Neuronal stem cell (in vitro differentiated cells): ENCODE measurements at places on chromosomes 5 and 9.

DNA sequence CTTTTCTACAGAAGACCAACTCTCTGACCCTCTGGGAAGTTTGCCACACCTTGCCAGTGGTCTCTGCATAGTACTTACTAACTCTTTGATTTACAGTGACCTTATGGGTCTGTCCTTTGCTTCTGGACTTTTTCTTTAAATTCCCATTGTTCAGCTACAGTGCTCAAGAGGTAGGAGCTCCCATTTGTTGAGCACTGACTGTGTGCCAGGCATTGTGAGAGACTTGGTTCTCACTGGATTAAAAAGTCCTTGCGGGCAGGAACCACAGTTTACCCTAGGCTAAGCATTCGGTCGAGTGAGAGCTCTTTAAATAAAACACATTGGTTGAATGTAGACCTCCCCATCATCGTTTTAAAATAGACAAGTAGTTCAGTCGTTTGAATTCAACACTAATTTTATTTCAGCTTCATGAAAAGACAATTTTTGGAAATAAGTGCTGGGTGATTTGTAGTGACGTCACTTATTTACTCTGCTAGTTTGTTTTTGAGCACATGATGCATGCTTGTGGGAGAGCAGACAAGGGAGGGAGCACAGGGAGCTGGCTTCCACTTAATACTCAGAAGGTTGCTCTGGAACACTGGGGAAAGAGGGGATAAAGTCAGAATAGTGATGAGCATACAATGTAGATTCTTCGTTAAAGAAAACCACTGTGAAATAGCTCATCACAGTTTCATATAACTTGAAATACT, 27.1 kb downstream of the RASGRF2 start:
- no peak for DNase-seq
- H3K4me3 ChIP-seq: no peak overlapping the region
- H3K4me1 ChIP-seq: peaks cover 2% of the 10 kb centered on the region
- no peak overlapping the region for H3K27ac ChIP-seq

DNA sequence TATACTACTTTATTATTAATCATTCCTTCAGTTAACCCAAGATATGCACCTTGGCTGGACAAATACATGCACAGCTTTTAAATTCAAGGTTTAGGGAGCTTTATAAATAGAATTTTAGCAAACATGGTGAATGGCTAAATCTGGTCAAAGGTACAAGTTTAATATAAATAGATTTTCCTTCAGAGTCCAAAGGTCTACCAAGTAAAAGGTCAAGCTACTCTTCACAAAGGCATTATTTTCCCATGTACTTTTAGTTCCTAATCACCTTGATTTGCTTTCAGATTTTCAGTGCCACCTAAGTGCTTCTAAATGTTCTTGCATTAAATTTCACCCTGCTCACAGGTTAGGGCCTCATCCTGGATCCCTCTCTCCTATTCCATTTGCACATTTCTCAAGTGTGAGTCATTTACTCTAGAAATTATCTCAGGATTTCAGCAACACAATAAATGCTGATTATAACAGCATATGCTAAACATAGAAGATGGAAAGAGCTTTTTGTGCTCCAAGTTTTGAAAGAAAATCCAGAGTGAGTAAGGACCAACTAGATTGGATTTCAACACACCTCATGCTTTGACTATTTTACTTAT, 459.4 kb upstream of the ITGA1 start:
- H3K4me1 ChIP-seq: no peaks in the 10 kb centered on the region
- H3K4me3 ChIP-seq: no peak overlapping the region

GRCh38 chr5:166354332-166354731, 1937.1 kb upstream of the WWC1 start:
- H3K27me3 ChIP-seq: no peaks in the 10 kb centered on the region
- no peaks in the 10 kb centered on the region for H3K36me3 ChIP-seq
- no peak for DNase-seq
- H3K27ac ChIP-seq: no peak overlapping the region

DNA sequence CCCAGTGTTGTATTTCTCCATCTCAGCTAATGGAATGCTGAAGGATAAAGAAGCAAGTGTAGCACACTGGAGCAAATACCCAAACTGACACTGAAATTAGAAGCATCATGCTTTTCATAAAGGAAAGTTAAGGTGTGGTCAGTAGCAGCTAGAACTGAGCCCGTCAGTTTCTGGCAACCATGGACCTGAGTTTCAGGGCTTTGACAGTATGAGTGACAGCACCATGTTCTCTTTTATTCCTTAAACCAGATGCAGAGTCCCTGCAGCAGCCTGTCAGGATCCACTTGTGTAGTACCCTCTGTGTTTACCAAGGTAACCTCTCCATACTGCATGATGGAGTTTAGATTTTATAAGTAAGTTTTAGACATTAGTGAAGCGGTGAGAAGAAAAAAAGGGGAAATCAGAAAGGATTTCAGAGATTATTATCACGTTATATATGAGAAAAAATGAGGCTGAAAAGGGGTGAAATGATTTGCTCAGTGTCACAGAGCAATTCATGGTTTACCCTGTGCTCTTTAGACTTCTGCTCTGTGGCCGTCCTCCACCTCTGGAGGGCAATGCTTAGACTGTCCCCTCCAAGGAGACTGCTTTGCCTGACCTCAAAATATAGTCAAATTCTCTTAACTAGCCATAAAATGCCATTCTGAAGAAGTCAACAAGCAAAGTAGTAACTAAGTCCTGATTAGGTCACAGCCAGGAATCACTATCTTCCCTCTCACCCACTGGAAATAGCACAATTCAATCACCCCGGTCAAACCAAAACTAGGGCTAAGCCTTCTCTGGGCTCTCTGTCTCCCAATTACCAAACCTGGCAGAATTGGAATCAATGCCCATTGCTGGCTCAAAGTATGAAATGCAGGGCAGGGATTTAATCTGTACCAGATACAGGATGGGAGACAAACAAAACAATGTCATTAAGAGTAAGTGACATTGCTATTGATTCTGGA, 10.5 kb upstream of the MYOT start:
- no peaks in the 10 kb centered on the region for H3K36me3 ChIP-seq
- no peaks in the 10 kb centered on the region for H3K4me1 ChIP-seq
- no peak overlapping the region for H3K4me3 ChIP-seq
- no peak for DNase-seq
- H3K27me3 ChIP-seq: no peaks in the 10 kb centered on the region

DNA sequence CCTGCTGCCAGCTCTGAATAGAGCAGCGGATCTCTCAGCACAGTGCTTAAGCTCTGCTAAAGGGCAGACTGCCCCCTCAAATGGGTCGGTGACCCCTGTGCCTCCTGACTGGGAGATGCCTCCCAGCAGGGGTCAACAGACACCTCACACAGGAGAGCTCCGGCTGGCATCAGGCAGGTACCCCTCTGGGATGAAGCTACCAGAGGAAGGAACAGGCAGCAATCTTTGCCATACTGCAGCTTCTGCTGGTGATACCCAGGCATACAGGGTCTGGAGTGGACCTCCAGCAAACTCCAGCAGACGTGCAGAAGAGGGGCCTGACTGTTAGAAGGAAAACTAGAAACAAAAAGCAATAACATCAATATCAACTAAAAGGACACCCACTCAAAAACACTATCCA, 131.6 kb downstream of the TMEM232 start:
- H3K36me3 ChIP-seq: no peaks in the 10 kb centered on the region
- no peak for DNase-seq
- no peaks in the 10 kb centered on the region for H3K27me3 ChIP-seq
- peak overlapping the region; percentile 62 for H3K4me3 ChIP-seq
- no peaks in the 10 kb centered on the region for H3K4me1 ChIP-seq

- no peak for DNase-seq
- no peaks in the 10 kb centered on the region for H3K4me1 ChIP-seq
- no peak overlapping the region for H3K4me3 ChIP-seq
- no peak overlapping the region for H3K27ac ChIP-seq
Observed at GRCh38 chr5:142455856-142456255, 131.0 kb upstream of the SPRY4 start.
